NCI-H1092 (cell line): ENCODE measurements at places on chromosomes 4 and X.

DNA sequence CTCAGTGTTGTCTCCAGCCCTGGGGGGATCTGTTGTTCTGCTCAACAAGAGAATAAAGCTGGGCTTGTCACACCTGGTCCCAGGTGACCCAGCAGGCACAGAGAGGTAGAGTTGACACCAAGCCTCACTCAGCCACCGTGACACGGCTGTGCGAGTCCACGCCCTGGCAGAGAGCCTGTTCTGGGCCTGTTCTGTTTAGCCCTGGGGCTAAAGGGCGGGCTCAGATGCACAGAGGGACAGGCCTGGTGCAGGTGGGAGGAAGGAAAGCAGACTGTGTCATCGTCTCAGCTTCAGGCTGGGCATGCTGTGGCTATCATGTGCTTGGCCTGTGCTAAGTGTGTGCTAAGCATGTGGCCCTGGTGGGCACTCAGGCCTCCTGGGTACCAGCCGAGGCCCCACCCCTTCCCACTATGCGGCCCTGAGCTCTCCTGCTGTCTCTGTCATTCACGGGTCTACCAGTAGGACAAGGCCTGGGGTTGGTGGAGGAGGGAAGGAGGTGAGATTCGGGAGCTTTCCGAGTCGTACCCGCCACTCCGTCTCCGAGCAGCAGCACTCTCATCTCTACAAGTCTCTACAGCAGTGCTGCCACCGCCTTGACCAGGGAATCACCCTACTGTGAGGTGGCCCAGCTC, 10.8 kb downstream of the WFS1 start:
- DNase-seq, result no peak

- no peak for DNase-seq
These were observed 6.0 kb upstream of the NEXMIF start for GRCh38 chrX:74931214-74931613.

- no peak for DNase-seq
These were observed 334.5 kb downstream of the GALNTL6 start for GRCh38 chr4:172147687-172148086.

GRCh38 chrX:66098162-66098561, 58.3 kb upstream of the VSIG4 start:
- no peak for DNase-seq

DNA sequence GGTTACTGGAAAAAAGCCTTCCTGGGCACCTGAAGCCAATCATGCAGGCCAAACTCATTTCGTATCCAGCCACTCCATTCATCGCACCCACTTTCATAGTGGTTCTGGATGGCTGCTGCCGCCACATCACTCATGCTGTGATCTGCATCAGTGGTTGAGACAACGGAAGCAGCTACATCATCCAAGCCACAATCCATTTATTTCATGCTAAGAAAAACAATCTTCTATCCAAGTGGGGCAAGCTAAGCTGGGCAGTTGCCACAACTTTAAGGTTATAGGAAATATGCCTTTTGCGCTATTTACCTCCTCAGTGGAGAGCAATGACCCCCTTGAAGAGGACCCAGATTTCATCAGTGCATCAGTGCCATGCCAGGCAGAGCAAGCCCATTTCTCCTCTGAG, 124.6 kb downstream of the GRIA3 start:
- no peak for DNase-seq

DNA sequence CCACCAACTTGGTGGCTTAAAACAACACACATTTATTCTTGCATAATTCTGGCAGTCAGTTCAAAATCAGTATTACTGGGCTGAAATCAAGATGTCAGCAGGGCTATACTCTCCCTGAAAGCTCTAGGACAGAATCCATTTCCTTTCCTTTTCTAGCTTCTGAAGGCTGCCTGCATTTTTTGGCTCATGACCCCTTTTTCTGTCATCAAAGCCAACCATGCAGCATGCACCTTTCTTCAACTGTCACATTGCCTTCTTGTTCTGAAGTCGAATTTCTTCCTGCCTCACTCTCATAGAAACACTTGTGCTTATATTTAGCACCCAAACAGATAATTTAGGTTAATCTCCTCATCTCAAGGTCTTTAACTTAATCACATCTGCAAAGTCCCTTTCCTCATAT, 79.8 kb upstream of the PPP1R2C start:
- DNase-seq, result no peak

DNA sequence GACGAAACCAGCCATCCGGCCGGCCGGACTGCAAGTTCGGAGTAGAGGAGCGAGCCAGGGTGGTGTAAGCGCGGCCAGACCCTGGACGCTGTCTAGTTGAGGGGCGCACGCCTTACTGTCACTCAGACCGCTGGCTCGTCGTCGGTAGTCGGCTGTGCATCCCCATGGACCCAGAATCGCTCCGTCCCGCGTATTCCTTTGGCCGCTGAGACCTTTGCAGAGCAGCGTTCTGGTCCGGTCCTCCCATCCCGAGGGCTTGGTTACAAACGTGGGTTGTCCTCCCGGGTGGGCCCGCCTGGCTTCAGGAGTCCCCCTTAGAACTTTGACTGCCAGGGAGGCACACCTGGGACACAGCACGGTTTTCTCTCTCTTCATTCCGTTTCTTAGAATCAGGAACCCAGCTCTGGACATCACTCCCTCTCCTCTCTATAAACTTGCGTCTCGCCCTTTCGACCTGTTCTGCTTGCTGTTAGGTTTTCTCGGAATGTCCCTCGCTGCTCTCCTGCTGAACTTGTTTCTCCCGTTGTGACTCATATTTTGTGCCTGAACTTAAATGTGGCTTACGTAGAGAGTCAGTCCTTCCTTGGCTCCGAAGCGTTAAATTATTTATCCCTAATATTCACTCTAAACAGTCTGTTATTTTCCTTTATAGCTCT, 672 bp downstream of the PGM2 start:
- DNase-seq, result no peak

DNA sequence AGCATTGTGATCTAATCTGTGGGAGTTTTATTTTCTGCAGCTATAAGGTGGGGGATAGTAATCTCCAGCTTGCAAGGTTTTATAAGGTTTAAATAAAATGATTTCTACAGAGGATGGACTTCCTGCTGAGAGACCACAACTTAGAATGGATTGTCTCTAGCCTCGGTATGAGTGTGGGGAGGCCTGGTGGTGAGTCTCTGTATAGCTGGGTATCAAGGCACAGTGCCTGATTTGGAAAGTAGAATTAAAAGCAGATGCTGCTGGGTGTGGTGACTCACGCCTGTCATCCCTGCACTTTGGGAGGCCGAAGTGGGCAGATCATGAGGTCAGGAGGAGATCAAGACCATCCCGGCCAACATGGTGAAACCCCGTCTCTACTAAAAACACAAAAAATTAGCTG, 162.0 kb upstream of the GATB start:
- no peak for DNase-seq

DNA sequence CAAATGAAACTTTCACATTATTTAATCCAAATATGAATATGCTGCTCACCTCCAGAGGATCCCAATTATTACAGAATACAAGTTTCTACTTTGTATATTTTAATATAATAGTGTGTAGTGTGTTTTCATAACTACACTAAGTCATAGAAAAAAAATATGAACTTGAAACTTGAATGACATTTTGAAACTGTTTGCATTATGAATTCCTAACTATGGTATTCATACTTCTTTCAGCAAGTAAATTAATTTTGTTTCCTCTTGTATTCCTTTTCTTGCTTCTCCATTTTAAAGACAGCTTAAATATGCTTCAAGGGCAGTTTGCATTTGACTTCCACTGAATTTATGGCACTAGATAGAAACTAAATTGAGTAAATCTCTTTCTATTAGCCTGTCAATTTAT, 177.1 kb downstream of the BMPR1B start:
- no peak for DNase-seq

GRCh38 chr4:161546902-161547301, 616.9 kb downstream of the FSTL5 start:
- no peak for DNase-seq

GRCh38 chr4:147576084-147576483, 41.1 kb upstream of the TMEM184C start:
- no peak for DNase-seq

- DNase-seq, result no peak
These were observed 42.4 kb downstream of the CNGA2 start for GRCh38 chrX:151776936-151777335.

DNA sequence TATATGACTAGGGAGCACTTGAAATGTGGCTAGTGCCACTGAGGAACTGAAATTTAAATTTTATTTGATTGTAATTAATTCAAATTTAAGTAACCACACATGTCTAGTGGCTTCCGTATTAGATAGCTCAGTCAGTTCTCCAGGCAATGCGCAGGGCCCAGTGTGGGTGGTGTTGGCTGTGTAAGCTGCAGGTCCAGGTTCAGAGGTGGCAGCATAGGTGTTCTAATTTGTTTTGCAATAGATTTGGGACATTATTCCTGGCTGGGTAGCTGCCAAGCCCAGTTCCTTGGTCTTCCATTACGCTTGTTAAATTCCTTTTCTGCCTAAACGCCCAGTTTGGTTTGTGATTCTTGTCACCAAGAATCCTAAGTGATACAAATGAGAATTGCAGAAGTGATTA, 79.5 kb downstream of the FAM184B start:
- DNase-seq, result no peak

DNA sequence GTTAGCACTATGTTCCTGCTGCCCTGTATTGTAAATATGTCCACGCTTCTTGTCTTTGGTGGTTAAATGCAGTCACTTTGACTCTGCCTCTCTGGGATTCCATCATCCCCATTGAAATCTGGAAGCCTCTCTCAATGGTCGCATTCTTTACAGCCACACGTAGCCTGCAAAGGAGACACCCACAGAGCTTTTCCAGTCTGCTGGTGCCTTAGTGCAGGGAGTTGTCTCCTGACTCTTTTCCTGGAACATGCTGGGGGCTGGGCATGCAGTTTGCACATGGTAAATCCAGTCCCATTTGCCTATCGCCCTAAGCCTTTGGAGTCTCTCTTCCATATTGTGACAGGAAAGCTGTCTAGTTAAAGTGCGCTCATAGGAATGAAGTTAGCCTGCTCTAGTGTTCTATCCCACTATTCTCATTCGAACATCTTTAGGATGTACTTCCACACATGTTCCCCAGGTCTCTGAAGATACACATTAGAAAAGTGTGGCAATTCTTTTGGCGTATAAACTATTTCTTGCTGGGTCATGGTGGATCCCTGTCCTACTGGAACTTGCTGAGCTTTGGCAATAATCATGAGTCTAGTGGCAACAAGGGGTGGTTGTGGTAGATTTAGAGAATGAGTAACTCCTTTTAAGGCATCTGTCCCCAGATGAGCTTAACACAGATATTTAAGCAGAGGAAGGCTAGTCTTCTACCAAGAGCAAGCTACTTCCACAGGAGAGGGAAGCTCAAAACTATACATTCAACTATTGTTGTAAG, 33.7 kb downstream of the COQ2 start:
- DNase-seq, result no peak

GRCh38 chr4:149690726-149691125, 124.9 kb downstream of the IQCM start:
- DNase-seq, result no peak

GRCh38 chr4:183747931-183748670, 89.0 kb downstream of the TRAPPC11 start:
- DNase-seq, result no peak
